ENCODE measurements at places on chromosomes 1 and 21.

DNA sequence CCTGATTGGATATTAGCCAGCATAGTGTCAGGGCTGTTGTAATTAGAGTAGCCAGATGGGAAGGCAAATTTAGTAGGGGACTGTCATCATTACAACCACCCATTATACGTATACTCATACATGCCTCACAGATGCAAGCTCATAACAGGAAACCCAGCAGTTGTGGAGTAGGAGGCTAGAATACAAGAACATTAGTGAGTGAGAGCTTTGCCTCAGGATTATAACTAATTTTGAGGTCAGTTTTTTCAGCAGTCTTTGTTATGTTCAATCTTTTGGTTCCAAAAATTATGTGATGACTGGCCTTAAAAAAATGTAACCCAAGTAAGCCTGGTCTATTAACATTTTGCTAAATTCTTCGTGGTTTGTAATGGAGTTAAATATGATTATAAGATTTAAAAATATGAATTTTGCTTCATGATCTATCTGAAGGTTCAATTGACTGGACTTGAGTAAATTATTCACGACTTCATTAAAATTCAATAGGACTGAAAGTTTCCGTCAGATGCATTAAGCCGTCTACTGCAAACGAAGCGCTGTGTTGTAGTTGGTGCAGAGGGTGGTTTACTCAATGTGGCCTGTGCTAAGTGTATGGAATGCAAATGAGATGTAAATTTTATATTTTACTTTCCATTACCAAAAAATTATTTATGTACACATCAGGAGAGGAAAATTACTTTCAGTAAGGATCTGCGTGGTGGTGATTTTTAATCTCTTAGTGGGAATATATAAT, 48.8 kb downstream of the KCNK1 start:
- no peak for DNase-seq

GRCh38 chr1:58944439-58944838, 160.6 kb upstream of the JUN start:
- no peak for DNase-seq

DNA sequence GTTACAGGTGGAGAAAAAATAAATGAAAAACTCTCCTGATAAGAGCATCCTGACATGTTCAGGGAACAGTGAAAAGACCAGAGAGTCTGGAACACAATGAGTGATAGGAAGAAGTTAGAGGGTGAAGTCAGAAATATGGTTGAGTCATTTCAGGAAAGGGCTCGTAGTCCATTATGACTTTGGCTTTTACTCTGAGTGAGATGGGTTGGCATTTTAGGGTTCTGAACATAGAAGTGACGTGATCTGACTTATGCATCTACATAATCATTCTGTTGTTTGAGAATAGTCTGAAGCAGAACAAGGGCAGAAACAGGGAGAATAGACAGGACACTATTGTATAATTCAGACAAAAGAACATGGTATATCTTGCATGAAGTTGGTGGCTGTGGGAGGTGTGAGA, 5.8 kb downstream of the HMCN1 start:
- no peak for DNase-seq

GRCh38 chr1:236841341-236841740, 46.2 kb downstream of the MTR start:
- peak; percentile 29 for DNase-seq

DNA sequence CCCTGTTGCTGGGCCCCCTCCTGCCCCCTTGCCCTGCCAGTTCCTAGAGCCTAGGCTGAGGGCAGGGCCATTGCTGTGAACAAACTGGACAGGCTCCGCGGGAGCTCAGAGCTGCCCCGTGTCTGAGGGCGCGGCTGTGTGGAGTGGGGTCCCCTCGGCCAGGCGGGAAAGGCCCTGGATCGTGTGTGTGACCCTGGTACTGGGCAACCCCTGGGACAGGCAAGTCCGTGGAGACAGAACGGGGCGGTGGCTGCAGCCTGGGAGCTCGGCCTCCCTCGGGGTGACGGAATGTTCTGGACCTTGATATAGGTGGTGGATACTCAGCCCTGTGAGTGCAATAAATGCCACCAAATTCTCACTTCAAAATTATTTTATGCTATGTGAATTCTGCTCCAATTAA, 27.7 kb upstream of the C1orf159 start:
- no peak for DNase-seq

DNA sequence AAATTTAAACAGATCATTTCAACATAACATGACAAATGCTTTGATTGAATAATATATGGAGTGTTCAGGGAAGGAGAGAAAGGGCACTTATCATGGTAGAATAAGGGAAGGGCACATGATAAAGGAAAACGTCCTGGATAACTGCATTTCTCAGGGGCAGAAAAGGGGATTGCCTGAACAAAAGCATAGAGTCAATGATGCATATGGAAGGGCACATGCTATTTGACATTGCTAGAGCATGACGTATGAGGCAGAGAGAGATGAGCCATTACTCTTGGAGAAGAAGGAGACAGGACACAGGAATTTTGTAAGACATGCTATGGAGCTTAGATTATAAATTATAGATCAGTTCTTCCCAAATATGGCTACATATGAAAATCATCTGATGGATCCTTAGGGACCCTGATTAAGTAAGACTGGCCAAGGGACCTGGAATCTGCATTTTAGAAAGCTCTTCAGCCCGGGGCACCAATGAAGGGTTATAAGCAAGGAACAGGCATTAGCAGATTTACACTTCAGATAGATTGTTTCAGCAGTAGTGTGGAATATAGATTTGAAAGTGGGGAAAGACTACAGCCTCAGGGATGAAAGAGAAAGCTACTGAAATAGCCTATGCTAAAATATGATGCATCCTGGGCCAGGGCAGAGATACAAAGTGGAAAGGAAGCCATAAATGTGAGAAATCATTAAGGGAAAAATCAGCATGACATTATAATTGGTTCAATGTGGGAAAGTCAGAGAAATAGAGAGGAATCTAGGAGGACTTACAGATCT, 21.3 kb downstream of the FMO2 start:
- DNase-seq = no peak

DNA sequence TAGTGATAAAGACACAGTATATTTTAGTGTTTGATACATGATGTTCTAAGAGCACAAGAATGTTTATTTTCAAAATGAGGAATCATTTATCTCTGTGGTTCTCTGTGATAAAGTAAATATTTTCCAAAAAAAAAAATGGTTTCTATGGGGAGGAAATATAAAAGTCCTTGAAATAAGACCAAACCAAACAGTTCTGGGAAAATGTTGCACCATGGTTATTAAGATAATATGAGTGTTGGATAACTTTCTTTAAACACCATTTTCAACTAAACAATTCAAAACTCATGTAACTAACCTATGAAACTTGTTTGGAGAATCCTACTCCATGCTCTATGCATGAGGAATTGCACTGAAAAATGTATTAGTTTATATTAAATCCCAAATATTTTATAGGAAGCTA, 184.6 kb downstream of the KCNT2 start:
- DNase-seq = no peak

- DNase-seq = no peak
Measured at GRCh38 chr1:84920159-84920558, 27.2 kb upstream of the LPAR3 start.

DNA sequence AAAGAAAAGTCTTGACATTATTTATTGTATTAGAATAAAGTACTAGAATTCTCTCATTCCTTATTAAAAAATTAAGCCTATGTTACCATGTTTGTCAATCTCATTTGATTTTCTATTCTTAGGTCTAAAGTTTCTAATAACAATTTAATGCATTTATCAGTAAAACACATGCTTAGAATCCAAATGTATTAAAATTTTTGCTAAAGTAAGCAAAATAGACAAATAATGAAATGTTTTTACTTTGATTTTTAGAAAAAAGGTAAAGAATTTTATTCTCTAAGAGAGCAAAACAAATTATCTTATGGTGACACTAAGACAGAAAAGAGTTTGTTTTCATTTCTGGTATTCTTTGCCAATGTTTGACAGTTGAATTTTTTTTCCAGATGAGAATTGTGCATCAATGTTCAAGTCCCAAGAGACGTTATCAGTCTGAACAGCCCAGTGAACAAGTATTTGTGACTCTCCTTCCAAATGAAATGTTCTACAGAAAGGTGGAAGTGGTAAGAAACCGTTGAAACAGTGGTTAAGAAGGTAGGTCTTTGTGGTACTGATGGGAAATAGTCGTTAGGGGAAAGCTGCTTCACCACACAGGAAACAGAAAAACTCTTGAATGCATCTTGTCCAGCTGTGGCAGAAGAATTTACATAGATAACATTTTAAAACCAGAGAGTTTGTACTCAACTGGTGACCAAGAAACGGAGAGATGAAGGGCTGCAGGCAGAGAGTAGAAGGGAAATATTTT, 402.5 kb downstream of the PTPRC start:
- no peak for DNase-seq

GRCh38 chr1:58664881-58665280, 35.0 kb downstream of the MYSM1 start:
- DNase-seq = no peak

GRCh38 chr1:204867666-204868339, 2.9 kb upstream of the NFASC start:
- DNase-seq = no peak

- no peak for DNase-seq
Measured at GRCh38 chr1:216832192-216832591, 109.0 kb upstream of the ESRRG start.

DNA sequence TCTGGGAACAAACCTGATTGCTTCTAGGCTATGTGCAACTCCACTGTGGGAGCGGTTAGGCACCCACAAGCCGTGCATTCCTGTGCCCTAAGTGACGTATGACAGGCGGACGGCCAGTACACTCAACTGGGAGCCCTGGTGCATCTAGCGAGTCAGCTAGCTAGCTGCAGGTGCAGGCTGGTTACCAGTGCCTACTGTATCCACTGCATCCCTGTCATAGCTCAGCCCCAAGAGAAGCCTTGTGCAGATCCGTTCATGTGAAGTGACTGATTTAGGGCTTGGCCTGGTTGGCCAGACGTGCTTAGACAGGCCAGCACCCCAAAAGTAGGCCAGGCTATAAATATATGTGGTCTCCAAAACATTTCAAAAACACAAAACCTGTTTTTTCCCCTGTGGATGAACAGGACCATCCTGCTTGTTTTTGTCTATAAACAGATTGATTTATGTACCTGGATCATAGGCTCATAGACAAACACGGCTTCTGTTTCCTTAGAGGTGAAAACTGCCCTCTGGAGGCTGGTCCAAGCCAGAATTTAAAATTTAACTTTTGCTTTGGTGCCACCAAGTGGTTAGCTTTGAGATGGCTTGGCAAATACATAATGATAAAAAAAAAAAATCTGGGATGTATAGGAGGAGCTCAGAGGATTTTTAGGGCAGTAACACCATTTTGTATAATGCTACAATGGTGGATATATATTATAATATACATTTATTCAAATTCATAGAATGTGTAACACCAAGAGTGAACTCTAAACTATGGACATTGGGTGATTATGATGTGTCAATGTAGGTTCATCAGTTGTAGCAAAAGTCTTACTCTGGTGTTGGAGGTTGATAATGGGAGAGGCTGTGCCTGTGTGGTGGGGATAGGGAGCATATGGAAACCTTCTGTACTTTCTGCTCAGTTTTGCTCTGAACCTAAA, 68.5 kb downstream of the GIPC2 start:
- peak; percentile 32 for DNase-seq

GRCh38 chr1:21165076-21165475, 11.6 kb downstream of the EIF4G3 start:
- no peak for DNase-seq

DNA sequence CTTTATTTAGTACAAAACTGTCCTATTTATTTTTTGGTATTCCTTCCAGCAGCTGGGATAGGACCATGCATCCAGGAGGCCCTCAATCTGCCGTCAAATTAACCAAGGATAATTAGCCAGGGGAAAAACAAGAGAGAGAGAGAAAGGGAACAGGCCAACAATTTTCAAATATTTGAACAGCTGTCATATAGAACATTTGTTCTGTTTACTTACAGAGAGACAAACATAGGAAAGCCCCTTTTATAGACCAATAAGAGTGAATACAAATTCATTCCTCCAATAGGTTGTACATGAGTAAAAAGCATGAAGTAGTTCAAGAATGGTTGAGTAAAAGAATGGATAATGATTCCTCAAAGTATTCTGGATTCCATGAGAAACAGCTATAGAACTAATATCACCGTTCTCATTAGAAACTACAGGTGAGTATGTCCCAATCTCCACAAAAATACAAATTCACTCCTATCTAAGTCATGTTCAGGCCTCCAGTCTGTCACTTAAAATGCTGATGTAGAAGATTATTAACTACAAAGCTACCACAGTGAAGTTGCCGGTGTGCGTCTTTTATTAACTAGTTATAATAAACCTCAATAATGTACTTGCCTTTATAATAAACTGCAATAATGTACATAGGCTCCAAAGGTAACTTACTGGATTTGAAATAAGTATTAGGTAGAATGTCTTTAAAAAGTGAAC, 64.8 kb upstream of the GNG4 start:
- DNase-seq = no peak

- no peak for DNase-seq
Measured at GRCh38 chr1:167776151-167776550, 54.4 kb downstream of the MPZL1 start.

DNA sequence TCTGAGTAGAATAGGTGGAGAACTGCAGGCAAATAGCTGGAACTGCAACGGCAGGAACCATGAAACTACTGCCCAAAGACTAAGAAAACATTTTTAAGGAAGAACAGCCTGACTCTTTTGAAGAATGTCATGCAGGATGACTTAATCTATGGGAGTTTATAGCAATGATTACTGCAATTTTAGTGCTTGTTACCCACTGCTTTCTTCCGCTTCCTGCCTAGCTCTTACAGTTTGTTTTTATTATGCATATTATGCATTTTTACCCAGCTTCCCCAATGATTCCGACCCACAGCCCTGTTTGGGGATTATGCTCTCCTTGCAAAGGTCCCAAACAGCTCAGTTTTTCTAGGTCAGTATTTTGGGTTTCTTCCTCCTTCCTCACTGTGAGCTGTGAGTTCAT, 71.2 kb downstream of the PCNX2 start:
- no peak for DNase-seq

GRCh38 chr1:91744953-91745639, 140.9 kb downstream of the TGFBR3 start:
- DNase-seq = peak; percentile 58

DNA sequence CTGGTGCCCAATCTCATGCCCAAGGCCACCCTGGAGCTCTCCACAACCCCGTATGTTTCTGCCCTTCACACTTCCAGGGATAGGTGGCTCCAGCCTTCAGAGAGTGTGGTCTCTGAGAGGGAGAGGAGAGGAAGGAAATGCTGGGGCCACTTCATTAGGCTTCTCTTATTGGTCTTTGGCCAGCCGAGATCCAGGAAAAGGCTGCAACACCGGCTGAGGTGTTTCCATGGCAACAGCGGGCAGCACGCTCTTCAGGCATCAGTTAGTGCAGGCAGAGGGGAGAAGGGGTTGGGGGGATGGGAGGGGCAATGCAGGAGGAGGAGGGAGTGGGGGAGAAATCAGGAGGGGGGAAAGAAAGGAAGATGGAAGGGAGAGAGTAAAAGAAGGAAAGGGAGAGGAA, 275.1 kb upstream of the GJB5 start:
- DNase-seq = no peak

- DNase-seq = peak; percentile 61
Measured at GRCh38 chr21:34844013-34844923, 175.5 kb downstream of the CLIC6 start.

Measured in left ventricle myocardium superior (tissue), 1 donor.